Activated T-helper 2 cell treated with anti-CD3 and anti-CD28 coated beads, Interferon-gamma antibody, Interleukin-2, Interleukin-4, amounts not matched to agents 10 μg/mL and 5 μg/mL and 100 μg/mL, durations not matched to agents 14 hours and 24 hours and 36 hours (primary cell): ENCODE measurements at places on chromosomes 2 and 18.

DNA sequence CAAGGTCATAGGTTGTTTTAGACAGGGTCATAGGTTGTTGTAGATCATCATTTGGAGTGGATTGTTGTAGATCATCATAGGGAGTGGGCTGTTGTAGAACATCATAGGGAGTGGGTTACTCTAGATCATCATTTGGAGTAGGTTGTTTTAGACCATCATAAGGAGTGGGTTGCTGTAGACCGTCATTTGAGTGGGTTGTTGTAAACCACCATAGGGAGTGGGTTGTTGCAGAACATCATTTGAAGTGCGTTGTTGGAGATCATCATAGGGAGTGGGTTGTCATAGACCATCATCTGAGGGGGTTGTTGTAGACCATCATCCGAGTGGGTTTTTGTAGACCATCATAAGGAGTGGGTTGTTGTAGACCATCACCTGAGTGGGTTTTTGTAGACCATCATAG lies 9.5 kb upstream of the TRPM8 start:
- H3K27me3 ChIP-seq = peaks cover 3% of the 10 kb centered on the region
- H3K27ac ChIP-seq = no peak overlapping the region
- H3K4me1 ChIP-seq = no peaks in the 10 kb centered on the region

DNA sequence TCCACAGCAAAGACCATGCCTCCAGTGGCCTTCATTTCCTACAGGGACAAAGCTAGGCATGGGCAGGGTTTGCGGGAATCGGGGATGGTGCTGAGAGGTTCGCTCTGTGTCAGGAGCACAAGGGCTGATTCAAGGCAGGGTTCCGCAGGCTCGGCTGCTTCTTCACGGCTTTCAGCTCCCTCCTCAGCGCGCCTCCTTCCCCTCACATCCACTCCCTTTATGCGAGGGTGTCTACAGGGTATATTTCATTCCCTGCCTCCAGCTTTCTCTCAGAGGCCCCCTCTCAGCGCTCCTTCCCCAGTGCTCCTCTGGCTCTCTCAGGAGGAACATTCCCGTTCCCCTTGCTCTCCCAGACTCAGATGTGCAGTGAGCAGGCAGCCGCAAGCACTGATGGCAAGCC lies 78.7 kb upstream of the ASB18 start:
- H3K27me3 ChIP-seq = peaks cover 4% of the 10 kb centered on the region
- no peak overlapping the region for H3K27ac ChIP-seq
- DNase-seq = no peak
- no peak overlapping the region for H3K4me3 ChIP-seq
- H3K4me1 ChIP-seq = peaks cover 2% of the 10 kb centered on the region

DNA sequence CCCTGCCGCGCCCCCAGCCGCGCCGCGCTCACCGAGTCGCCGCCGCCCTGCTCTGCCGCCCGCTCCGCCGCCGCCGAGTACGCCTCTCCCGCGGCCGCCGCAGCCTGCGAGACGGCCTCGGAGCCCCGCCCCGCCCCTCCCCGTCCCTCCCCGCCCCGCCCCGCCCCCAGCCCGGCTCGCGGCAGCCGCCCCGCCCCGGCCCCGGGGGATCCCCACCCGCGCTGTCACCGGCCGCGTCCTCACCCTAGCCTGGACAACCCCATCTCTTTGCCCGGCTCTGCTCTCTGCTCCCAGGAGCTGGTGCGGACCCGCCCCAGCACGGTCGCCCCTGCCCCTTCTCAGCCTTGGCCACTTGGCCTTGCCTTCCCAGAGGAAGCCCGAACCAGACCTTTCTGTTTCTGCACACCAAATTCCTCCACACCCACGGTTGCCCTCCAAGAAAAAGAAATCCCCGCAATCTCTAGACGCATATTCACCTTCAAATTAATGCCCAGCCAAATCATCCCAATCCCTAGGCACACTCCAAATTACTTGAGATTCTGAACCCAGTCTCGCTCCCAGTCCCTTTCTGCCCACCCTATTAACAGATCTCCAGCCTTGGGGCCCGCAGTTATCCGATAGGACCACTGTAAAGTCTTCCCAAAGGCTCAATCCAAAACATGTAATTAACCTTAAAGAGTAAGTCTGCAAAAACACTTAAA lies at the start of gene CYRIA:
Gene CYRIA, minus strand, starts transcription at position 87 of the 701 bp plus-strand sequence. CDS start 77,715 bp downstream, outside the sequence.
- DNase-seq = peak; percentile 46
- peak within 1 kb of the TSS; percentile 86 for H3K27ac ChIP-seq
- peaks cover 43% of the 10 kb centered on the region for H3K27me3 ChIP-seq
- H3K36me3 ChIP-seq = no peaks in the 10 kb centered on the region

DNA sequence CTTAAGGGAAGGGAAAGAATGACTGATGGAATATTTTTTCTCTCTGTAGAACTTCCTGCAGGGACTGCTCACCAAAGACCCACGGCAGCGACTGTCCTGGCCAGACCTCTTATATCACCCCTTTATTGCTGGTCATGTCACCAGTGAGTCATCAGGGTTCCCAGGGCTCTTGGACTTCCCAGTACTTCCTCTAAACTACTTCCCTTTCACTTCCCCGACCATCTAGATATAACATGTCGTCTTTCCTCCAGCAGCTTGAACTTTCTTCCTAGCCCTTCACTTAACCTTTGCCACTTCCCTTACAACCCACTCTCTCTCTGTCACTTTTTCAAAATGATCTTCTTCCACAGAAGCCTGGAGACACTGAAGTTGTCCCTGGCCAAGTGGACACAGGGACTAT lies 7.2 kb downstream of the STK36 start:
- no peaks in the 10 kb centered on the region for H3K4me1 ChIP-seq
- H3K4me3 ChIP-seq = no peak overlapping the region

DNA sequence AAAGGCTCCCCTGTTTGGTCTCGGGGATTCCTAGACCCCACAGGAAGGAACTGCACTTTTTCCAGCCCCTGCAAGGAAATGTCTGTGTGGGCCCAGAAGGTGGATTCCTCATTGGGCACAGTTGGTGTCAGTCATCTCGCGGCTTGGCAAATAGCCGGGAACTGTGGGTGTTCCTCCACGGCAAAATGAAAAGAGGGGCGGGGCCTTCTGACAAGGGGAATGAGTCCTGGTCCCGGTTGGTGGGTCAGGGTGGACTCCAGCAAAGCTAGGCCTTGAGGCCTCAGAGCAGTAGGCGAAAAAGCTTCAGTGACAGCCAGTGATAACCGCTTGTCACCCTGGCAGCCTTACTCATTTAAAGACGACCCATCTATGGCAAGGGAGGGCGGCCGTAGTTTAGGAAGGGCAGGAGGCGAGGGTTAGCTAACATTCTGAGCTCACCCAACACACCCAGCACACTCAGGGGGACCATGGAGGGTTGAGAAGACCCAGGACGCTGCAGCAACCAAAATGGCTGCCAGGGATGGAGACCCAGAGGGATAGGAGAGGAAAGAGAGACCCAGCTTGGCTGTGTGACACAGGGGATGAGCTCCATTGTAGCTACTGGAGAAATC lies 16.5 kb downstream of the SLC4A3 start:
- H3K4me3 ChIP-seq = no peak overlapping the region
- no peak overlapping the region for H3K27ac ChIP-seq
- H3K36me3 ChIP-seq = no peaks in the 10 kb centered on the region
- H3K4me1 ChIP-seq = peaks cover 6% of the 10 kb centered on the region
- DNase-seq = no peak

GRCh38 chr2:72325592-72326422 lies 178.1 kb upstream of the CYP26B1 start:
- H3K4me1 ChIP-seq = no peaks in the 10 kb centered on the region
- no peaks in the 10 kb centered on the region for H3K36me3 ChIP-seq
- no peak overlapping the region for H3K27ac ChIP-seq
- DNase-seq = no peak
- H3K4me3 ChIP-seq = no peak overlapping the region
